DMS79 (cell line): ENCODE measurements at places on chromosomes 1 and 21.

DNA sequence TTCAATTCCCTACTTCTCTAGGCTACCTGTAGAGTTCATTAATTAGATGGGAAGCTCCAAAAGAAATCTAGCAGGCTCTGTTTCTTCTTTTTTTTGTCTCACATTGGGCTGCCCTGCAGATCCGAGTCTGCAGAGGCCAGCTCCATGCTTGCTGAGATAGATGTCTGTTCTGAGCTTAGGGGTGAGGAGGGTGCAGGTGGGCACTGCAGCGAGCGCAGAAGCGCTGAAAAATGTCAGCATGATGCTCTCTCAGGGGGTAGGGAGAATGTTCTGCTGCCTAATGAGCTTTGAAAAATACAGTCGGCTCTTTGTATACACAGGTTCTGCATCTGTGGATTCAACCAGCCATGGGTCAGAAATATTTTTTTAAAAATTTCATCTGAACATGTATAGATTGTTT is 56.8 kb upstream of the KCNA3 start:
- no peak for DNase-seq

DNA sequence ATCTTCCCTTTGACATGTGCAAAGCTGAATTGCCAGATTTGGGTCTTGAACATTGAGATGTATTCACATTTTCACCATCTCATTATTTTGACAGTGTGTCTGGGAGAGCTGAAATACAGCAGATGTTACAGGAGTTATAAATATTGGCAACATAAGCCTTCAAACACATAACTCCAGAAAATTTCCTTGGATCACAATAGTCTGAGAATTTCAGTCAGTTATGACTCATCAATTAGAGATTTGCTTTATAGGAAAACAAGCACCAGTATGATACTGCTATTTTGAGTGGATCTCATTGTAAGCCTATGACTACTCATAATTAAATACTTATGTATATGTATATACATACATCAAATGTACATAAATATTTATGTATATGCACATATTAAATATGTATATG is 1171.8 kb downstream of the AMY1C start:
- no peak for DNase-seq

DNA sequence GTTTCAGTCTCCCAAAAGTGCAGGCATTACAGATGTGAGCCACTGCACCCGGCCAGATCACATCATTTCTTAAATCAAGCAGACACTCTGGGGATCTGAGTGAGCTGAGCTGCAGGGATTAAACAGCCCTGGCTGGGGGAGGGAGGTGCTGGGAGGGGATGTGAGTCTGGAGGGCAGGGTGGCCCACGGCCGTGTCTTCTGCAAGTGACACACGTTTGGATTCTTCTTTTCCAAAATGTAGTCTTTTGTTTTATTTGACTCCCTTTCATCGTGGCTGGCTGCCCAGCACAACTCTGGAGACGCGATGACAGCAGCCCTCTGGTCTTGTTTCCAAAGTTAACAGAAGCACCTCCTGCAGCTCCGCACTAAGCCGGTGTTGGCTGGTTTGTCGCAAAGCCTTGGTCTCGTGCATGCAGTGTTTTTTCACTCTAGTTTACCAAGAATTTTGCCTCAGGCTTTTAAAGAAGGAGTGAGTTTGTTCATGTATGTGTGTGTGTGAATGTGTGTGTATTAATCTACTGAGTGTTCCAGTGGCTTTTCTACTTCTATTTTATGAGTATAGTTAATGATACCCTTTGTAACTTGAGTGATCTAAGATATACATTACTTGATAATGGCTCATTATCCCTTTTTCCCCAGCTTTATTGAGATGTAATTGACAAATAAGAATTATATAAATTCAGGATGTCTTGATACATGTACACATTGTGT is 2.8 kb upstream of the KRTAP10-5 start:
- no peak for DNase-seq

- DNase-seq, result no peak
Measured at GRCh38 chr1:151143057-151143435, 3.4 kb downstream of the SEMA6C start.

DNA sequence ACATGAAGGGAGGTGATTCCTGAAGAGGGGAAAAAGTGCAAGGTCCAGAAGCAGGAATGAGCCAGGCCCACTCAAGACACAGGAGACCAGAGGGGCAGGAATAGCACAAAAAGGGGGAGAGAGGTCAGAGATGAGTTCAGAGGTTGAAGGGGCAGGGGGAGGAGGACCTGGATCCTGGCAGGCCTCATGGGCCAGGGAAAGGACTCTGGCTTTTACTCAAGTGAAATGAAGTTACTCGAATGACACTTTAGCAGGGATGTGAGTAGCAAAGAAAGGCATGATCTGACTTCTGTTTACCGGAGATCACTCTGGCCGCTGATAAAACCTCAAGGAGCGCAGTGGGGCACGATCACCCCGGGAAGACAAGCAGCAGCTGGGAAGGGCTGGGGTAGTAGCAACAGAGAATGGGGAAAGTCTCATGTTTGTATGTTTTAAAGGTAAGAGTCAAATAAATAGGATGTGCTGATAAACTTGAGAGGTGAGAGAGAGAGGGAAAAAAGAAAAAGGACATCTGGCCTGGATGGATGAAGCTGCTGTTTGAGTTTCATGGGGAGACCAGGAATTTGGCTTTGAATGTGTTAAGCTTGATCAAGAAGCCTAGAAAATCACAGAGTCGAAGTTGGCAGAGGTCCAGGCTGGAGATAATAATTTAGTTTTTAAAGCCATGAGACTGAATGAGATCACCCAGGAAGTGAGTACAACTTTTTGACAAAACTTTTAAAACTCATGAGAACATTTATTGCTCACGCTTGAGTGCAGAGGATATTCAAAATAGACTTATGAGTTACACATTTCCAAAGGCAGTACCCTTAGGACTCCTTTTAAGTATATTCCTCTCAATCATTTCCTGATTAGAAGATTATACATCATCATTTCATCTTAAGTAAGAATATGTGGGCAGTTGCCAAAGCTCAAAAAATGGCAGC is 156.0 kb downstream of the RERE start:
- DNase-seq, result no peak

GRCh38 chr1:40783001-40783905 is at the start of gene KCNQ4:
KCNQ4 (plus strand) TSS chr1:40783787; CDS start chr1:40784094, 307 bp downstream.
- DNase-seq, result peak; percentile 25

DNA sequence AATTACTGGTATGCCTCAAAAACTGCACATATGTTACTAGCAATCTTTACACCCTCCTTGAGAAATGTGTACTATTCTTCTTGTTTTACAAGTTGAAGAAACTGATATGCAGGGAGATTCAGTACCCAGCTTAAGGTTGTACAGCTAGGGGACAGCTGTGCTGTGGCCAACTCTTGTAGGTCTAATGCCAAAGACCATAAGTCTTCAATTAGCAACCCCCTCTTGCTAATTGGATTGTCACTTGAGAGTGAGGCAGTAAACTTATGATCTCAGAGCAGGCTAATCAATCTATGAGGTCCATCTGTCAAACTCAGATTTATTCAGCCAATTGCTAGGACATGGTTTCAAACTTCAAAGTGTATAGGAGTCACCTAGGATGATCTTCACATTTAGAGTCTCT is 492.0 kb upstream of the USP24 start:
- no peak for DNase-seq

- no peak for DNase-seq
Measured at GRCh38 chr1:229041946-229042345, 229.0 kb upstream of the RAB4A start.

GRCh38 chr1:230327892-230328284 is 98.2 kb downstream of the PGBD5 start:
- DNase-seq, result no peak

DNA sequence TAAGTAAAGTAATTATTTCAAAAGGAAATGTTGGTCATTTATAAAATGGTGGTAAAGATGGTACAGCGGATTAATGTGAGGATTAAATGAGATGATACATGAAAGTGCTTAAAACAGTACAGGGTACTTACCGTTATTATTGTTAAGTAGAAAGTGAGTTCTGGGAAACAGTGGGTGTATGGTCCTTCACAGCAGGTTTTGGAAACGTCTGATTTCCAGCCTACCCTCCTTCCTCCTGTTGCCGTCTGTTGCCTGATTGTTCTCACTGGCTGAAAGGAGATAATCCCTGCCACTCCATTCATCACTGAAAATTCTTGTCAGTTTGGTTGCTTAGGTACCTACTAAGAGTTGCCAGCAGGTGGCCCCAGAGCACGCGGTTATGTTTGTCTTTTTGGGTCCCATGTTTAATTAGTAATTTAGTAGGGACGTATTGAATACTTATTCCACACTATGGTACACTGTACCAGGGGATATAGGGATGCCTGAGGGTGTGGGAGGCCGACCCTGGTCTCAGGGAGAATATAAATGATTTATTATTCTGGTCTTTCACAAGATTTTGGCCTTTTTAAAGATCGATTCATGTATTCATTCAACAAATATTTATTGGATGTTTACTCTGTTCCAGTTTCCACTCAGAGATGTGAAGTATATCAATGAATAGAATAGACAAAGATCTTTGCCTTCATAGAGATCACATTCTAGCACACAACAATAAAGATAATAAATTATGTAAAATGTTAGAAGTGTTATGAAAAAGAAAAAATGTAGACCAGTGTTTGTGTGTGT is 30.8 kb upstream of the RPTN start:
- DNase-seq, result no peak

DNA sequence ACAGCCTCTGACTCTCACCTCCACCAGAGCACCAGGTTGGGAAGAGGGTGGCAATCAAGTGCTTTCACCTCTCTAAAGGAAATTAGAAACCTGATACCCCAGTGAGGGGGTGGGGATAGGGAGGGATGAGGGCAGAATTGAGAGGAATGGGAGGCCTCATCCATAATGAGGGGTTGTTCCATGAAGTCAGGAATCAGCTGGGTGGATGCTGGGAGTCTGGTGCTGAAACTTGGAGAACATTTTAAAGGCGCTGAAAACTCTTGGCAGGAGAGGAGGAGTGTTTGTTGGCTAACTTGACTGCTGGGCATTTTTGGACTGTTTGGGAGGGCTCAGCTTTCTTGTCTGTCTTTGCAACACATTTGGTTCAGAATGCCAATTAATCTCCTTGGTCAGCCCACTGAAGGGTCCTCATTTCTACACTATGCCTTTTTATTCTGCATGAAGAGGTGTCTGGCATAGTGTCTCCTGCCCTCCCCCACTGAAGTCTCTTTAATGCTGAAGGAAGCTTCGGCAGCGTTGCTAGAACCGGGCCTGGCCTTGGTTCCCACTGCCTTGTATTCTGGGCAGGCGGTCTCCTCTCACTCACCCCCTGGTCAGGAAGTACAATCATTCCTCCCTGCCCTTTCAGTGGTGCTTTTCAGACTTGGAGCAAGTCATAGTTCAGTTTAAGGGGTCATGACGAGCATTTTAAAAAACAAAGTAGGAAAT is 2.2 kb downstream of the PHGDH start:
- DNase-seq, result peak; percentile 38

DNA sequence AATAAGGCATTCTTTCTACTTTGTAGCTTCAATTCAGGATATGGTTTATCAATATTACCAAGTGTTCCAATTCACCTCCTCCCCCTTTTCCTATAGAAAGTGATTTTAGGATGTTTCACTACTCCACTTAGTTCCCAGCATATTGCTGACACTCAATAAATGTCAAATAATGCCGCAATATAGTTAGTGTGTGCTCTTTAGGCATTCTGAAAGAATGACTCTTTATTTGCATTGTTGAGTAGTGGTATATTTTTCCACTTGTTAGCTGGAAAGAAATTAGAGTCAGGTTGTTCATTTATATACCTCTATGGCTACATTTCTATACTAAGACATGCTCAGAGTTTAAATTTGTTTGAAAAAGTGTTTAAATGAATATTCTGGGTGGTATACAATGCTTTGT is 154.6 kb upstream of the C1orf105 start:
- no peak for DNase-seq

GRCh38 chr1:186983327-186983726 is 154.6 kb downstream of the PLA2G4A start:
- DNase-seq, result no peak

DNA sequence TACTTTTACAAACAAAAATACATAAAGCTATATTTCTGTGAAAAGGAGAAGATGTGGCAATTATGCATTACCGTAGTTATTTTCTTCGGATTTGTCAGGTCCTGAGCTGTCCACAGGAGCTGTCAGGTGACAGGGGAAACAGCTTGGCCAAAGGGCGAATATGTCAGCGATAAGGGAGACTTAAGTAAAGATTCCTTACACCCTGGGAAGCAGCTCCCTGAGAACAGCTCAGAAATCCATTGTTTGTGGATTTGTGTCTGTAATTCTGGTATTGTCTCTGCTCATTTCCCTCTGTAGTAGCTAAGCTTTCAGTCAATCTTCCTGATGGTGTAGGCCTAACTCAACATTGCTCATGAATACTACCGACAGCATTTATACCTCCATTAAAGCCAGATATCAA is 7.1 kb upstream of the CD34 start:
- no peak for DNase-seq

DNA sequence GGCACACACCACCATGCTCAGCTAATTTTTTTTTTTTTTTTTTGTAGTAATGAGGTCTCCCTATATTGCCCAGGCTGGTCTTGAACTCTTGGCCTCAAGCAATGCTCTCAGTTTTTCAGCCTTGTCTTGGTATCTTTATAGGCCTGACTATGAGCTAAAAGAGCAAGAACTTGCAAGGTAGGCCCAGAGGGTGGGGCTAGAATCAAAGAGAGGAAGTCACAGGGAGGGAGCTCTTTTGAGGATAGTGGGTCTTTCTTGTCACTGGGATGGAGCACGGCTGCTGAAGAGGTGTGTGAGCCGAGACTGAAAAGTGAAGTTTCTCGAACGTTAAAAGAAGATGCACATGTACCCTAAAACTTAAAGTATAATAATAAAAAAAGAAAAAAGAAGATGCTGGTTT is 260.0 kb upstream of the BEND5 start:
- DNase-seq, result no peak

GRCh38 chr1:85865213-85865612 is 157.0 kb upstream of the ZNHIT6 start:
- DNase-seq, result no peak

GRCh38 chr1:13813398-13814012 is 113.5 kb downstream of the PRDM2 start:
- DNase-seq, result no peak

DNA sequence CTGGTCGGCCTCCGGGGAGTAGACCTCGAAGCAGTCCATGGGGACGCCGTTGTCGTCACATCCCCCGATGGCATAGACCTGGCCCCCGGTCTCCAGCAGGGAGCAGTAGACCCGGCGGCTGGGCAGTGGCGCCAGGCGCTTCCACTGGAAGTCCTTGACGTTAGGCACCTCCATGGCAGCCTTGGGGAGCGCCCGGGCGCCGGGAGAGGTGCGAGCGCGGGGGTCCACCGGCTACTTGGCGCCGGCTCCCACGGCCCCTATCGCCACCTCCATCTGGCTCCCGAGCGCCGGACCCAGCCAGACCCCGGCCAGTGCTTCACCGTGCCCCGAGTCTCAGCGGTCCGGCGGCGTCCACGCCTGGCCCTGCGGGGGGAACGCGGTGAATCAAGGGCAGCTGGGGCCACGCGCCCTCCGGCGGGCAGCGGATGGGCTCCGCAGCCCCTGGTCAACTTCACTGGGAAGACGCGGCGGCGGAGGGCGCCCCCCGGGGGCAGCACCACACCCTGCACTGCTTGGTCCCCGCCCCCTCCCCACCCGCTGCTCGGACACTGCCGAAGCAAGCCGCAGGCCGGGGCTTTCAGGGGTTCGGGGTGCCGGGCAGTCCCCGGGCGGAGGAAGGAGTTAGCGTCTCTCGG is 13.2 kb downstream of the KLHDC8A start:
- DNase-seq, result no peak

GRCh38 chr1:183230413-183230812 is 44.3 kb downstream of the LAMC2 start:
- no peak for DNase-seq
